ENCODE measurements at places on chromosomes 1 and 21.

- no peak for DNase-seq
Measured at GRCh38 chr1:4176841-4177240, 276.8 kb upstream of the C1orf174 start.

DNA sequence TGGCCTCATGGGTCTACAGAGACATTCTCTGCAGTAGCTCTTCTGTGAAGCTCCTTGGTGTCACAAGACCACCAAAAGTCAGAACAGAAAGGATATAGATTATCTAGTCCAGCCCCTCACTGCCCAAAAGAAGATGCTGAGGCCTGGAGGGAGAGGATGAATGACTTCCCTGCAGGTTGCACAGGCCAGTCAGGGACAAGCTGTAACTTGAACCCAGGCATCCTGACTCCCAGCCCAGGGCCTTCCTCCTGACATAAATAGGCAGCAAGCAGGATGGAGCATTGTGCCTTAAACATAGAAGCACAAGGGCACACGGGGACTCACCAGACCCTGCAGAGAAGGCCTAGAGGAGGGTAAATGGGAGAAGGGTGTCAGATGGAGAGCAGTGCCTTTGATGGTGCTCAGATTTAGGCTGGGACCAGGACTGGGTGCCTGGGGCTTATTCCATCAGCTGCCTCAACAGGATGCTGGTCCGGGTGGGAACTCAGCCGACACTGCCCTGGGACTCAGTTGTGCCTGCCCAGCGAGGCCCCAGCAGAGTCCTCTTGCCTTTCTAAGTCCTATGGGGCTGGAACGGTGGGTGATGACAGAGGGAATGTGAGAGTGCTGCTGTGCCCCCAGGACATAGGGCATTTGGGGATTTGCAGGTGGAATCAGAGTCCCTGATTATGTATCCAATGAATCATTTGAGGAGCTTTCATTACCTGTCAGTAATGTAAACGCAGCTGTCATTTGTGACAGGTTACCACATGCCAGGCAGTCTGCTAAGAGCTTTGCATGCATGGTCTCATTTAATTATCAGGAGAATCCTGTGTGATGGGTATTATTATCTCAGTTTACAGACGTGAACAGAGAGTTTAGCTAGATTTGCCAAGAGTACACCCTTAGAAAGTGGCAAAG lies 13.2 kb downstream of the S100A7A start:
- DNase-seq, result no peak

GRCh38 chr1:166384948-166385347 lies 218.1 kb upstream of the FAM78B start:
- no peak for DNase-seq

- no peak for DNase-seq
Measured at GRCh38 chr1:218874313-218874712, 299.4 kb upstream of the LYPLAL1 start.

DNA sequence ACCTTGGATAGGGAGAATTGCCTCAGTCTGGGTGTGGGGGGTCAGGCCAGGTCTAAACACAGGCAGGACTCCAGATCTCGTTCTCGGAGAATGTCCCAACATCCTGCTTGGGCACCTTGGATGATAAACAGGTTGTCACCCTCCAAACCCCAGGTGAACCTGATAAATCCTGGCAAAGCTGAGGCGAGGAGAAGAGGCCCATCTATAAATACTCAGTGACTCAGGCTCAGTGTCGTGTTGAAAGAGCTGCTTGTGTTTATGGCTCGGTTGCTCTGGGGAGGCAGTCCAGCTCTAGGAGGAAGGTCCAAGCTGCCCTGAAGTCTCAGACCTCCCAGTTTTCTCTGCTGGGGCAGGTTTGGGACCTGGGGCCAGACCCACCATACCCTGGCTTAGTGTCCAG lies 15.8 kb upstream of the TRIM63 start:
- DNase-seq, result no peak

GRCh38 chr1:210239349-210240111 lies 6.9 kb downstream of the SERTAD4 start:
- DNase-seq, result no peak

Measured in stimulated activated CD4-positive, alpha-beta T cell treated with anti-CD3 and anti-CD28 coated beads, Interleukin-15, amount 100 ng/mL, for 1 hour (primary cell).